ENCODE measurements at places on chromosomes 7 and 10.

GRCh38 chr7:87154166-87154565, 1.9 kb downstream of the DMTF1 start:
- DNase-seq = no peak

DNA sequence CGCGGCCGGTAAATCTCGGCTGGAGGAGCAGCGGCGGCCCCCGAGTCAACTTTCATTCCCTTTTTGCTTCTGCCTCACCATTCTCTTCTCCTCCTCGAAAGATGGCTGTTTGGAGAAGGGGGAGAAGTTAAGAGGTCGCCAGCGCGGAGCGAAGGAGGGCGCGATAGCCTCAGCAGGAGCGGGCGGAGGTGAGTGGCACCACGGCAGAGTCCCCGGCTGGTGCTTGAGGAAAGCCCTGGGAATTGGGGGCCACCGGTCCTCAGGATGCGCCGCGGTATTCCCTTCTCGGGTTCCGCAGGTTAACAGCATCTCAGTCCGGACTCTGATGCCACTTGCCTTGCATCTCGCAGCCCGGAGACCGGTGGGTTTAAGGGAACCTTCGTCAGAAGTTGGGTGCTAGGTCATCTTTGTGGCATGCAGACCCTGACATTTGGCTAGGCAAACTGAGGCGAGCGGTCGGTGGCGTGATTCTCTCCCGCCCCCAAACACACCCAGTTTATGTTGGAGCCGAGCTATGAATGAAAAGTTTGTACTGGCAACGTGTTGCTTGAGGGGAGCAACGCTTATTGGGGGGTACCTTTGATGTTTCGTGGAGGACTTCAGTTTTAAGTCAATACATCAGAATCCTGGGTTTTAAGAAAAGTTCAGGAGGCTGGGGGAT, 59.5 kb upstream of the PRPS1L1 start:
- DNase-seq = no peak

GRCh38 chr10:1293157-1293556, 237.0 kb downstream of the WDR37 start:
- DNase-seq = no peak

GRCh38 chr7:44063894-44064651, 1.3 kb downstream of the PGAM2 start:
- no peak for DNase-seq

GRCh38 chr7:97818066-97818663, 54.0 kb downstream of the ASNS start:
- DNase-seq = no peak

GRCh38 chr7:33905389-33906032, at the start of gene BMPER:
TSS of gene BMPER (plus strand) at chr7:33905539. CDS start at chr7:33905614, 75 bp downstream.
- DNase-seq = no peak

- DNase-seq = no peak
These were observed 290.2 kb upstream of the GHITM start for GRCh38 chr10:83849150-83849549.

DNA sequence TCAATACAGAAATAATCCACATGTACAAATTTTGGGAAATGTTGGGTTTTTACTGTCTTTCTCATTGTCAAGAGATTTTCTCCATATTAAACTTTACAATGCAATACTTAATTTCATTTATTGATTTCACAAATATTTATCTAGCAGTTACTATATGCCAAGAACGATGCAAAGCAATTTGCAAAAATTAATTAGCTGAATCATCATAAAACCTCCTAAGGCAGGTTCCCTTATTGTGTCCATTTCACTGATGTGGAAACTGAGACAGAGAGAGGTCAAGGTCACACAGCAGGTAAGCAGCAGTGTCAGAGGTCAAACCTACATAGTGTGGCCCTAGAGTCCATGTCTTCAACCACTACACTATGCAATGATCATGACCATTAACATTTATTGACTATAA, 286.8 kb upstream of the AUTS2 start:
- no peak for DNase-seq

DNA sequence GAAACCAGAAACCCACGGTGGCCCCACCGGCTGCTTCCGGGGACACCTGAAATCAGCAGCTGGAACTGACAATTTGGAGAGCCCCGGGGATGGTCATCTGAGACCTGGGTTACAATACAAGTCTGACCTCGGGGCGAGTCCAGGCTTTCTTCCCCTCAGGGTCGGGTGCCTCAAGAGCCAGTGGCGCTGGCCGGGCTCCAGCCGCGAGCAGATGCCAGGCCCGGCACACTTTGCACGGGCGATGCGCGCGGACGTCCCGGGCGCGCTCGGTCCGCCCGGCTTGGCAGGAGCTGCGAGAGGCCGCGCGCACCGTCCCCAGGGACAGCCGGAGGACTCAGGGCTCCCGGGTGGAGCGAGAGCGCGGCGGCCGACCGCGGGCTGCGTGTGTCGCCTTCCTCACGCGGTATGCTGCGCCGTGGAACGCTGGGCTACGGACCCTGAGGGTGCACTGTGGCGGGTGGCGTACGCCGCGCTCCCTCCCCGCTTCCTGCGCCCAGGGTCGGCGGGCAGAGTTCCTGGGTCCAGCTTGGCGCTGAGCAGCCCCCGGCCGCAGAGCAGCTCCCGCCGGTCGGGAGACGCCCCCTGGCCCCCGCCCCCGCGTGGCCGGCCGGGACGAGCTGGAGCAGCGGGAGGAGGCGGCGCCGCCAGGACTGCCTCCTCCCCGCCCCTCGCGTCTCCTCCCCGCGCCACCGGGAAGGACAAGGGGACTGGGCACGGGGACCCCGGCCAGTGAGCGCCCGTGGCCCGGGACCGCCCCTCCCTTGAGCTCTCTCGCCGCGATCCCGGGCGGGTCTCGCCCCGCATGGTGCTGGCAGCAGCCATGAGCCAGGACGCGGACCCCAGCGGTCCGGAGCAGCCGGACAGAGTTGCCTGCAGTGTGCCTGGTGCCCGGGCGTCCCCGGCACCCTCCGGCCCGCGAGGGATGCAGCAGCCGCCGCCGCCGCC, at the start of gene RBM20:
TSS of gene RBM20 (plus strand) at position 684 of the 945 bp plus-strand sequence. CDS start at position 803, 119 bp downstream.
- DNase-seq = no peak

DNA sequence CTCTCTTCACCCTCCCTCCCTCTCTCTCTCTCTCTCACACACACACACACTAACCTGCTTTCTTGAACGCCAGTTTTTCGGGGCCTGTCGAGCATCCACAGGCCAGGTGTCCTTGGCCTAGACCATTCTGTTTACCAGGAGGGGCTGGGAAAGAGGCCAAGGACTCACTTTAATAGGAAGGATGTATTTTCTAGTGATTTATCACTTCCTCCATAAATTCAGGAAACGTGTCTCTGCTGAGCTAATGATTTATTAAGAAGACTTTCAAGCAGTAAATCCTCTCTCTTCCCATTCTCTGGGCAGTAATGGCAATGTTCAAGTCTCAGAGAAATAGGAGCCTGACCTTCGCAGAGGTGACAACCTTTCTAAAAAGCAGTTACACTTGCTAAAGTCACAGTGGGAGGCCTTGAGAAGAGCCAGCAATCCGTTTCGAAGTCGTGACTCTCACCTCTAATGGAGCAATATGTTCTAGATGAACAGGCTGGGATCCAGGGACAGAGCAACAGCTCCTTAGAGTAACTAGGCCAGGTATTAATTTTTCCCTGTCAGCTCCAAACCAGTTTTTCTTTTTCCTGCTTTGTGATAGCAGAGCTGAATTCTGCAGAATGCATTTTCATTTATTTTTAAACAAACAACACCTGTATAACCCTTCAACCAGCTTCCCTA, 1357.5 kb upstream of the SORCS1 start:
- DNase-seq = no peak

- no peak for DNase-seq
These were observed 4.1 kb downstream of the EMX2 start for GRCh38 chr10:117546581-117547015.

- no peak for DNase-seq
These were observed 81.5 kb upstream of the LRRTM3 start for GRCh38 chr10:66844176-66844942.

- DNase-seq = no peak
These were observed 491.9 kb upstream of the PFKP start for GRCh38 chr10:2575460-2575859.

GRCh38 chr7:4931943-4932342, 27.0 kb downstream of the MMD2 start:
- DNase-seq = peak; percentile 98

DNA sequence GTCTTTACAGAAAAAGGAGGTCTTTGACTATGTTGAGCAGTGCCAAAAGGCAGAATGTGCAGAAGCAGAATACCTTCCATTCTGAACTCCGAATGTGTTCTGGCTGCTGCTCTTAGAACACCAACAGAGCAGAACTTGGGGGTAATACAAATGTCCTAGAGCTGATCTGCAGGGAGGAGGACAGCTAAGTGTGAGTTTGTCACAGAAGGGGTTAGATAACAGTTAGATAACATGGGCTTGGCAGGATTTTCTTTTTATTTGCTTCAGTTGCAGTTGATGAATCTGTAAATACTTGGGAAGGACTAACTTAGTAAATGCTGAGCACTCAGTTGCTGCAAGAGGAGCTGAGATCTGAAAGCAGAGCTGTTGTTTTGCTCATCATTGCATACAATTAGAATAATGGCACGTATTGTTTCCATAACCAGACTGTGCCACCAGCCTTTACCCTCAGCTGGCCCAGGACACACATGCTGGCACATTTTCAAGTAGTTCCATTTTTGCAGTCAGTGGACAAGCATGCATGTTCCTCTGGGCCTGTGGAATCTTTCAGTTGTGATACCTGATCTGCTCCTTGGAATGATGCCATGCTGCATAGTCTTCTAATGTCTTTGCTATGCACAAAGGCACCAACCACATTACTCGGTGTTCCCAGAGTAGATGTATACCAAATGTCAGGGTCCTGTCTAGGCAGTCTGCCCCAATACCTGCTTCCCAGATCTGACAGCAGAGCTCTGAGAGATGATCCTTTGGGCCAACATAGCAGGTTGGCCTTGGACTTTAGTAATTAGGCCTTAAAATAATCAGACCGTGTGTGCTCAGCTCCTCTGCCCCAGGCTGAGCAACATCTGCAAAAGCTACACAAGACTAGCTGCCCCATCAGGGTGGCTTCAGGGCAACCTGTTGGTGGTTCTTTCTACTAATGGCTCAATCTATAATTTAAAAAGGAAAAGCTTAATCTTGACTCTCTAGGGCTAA, 55.7 kb downstream of the GSDME start:
- no peak for DNase-seq

DNA sequence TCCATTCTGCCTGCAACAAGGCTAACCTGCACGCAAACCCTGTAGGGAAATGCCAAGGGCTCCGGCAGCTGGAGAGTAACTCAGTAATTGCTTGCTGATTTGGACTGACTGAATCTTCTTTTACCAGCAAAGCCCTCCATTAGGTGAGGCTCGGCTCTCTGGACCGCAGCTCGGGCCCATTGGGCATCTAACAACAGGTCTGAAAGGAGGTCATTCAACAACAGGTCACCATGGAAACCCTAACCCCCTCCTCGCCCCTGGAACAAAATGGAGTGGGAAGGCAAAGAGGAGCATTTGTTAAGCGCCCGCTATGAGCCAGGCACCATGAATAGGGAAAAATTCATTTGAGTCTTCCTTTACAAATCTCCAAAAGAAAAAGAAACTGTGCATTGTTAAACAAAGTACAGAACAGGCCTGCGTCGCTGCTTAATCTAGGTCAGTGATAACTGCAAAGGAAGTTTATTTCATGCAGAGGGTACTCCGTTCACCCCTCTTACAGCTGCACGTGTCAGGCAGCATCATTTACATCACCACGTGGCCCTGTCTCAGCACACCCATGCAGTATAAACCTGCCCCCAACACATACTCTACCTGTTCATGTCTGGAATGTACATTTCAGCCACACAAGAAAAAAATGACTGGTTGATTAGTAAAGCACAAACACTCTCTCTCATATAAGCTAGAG, 248.8 kb upstream of the NEBL start:
- peak; percentile 24 for DNase-seq

- no peak for DNase-seq
These were observed 128.5 kb upstream of the VKORC1L1 start for GRCh38 chr7:65744406-65744805.

DNA sequence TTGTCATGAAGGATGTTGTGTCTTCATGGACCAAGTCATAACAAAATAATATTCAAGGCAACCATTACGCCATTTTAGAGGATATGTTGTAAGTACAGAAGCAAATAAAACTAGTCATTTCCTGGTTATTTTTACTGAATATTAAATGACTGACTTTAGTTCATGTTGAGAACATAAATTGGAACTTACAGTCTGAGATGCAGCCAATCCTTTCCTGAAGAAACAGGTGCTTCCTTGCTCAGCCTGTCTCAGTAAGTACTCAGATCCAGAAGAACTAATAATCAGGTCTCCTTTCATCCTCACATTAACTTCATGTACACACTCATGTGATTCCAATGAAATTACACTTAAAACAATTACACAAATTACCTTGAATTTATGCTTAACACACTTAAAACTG, 12.3 kb downstream of the SEMA3A start:
- DNase-seq = no peak

DNA sequence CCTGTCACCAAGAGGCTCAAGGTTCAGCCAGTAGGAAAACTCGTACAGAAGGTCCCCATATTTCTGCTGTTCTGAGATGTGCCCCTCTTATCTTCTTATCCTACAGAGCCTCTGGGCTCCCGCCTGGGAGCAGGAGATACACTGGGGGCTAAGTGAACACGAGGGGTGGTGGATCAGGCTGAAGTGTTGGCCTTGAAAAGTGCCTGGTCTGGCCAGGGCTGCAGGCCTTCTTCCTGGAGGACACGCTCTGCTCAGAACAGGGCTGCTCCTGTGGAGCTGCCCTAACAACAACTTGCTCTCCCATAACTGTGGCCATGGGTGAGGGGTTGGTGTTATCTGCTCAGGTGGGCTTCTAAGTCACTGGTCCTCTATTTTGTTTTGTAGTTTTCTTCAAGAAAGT, 33.7 kb downstream of the C10orf120 start:
- DNase-seq = no peak

GRCh38 chr7:28180364-28181147, at the start of gene JAZF1:
TSS of gene JAZF1 (minus strand) at chr7:28180795.
- peak; percentile 54 for DNase-seq

- DNase-seq = no peak
These were observed 11.1 kb downstream of the SPAG6 start for GRCh38 chr10:22356324-22356873.

GRCh38 chr10:115937768-115938056, 335.3 kb downstream of the GFRA1 start:
- DNase-seq = no peak

DNA sequence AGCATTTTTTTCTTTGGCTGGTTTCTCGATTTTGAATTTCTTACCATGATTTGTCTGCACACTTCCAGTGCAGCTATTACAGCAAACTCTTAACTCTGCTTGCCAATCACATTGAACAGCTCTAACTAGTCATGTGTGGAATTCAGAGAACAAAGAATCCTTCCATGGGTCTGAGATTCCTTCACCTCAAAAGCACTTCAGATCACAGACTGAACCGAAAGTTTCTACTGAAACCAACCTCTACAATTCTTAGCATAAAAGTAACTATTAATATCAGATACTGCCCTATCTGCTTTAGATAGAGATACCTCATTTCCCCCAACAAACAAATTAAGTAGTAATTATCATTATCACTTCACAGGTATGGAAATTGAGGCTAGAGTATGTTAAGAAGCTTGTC, 56.5 kb upstream of the SP4 start:
- DNase-seq = no peak

DNA sequence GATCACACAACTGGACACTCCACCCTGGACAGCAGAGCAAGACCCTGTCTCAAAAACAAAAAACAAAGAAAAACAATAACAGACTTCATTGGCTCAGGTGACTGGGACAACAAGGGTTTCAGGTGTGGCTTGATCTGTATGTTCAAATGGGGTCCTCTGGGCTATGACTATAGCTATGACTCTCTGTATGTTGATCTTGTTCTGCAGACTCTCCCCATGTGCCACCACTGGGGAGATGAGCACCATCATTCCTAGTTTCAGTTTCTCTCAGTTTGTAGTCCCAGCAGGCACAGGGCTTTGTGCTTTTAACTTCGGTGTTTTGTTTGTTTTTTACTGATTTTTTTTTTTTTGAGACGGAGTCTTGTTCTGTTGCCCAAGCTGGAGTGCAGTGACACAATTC, 53.8 kb downstream of the SUFU start:
- DNase-seq = no peak
